K562 (cell line): ENCODE measurements at places on chromosomes 13 and 19.

- DNase-seq: peak; percentile 66
Measured at GRCh38 chr19:679418-680286, 3.5 kb downstream of the FSTL3 start.

GRCh38 chr13:97600458-97601075 lies 166.6 kb downstream of the RAP2A start:
- no peak for DNase-seq

DNA sequence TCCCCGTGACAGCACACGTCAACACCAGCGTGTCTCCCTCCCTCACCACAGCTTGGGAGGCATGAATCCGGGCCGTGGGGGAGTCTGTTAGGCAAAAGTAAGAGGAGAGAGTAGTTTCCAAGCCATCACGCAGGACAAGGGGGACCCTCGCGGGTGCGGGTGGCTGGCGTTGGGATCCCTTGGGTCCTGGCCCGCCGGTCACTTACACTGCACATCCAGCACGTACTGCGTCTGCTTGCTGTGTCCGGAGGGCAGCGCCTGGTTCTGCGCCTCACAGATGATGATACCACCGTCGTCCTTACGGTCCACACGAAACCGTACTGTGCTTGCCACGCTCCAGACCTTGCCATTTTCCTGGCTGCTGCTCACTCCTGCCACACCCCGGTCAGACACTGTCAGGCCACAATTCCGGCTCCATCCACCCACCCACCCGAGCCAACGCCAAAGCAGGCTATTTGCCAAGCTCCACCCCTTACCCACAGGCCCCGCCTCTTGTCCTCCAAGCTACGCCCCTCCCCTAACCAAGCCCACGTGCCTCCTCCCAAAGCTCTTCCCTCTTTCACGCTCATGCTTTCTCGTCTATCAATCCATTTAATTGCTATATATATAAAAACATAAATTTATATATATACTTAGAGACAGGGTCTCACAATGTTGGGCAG lies 6.6 kb upstream of the ZNF428 start:
- peak; percentile 84 for DNase-seq

DNA sequence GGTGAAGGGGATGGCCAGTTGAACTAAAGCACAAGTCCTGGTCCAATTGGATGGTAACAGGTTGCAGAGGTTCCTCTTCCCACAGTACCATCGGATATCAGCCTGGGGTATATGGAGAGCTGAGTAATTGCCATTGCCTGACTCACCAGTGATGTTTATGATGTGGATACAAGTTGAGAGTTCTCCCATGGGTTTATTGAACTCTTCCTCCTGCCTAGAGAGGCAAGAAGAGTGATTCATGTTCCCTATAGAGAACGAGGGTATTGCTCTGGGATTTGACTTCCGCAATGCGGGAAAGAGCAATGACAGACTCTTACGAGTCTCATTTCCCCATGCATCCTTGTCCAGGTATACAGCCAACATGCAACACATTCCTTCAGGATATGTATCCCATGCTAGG lies 111.3 kb upstream of the PCDH9 start:
- no peak for DNase-seq

GRCh38 chr19:13670846-13671245 lies 93.5 kb upstream of the MRI1 start:
- DNase-seq: no peak

GRCh38 chr19:2376784-2377519 lies 16.9 kb downstream of the TMPRSS9 start:
- no peak for DNase-seq

DNA sequence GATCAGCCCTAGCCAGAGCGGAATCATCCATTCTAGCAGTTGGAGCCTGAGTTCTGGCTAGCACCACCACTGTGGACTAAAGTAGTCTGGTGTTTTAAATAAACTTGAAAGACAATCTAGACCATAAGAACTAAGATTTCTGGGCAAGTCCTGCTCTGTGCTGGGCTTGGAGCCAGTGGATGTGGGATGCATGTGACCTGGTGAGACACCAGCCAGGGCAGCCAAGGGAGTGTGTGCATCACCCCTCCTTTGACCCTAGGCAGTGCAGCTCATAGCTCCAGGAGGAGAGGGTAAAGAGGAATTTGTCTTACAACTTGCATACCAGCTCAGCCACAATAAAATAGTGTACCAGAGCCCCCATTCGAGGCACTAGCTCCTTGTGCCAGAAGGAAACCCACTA lies 21.0 kb downstream of the ITGBL1 start:
- DNase-seq: no peak

DNA sequence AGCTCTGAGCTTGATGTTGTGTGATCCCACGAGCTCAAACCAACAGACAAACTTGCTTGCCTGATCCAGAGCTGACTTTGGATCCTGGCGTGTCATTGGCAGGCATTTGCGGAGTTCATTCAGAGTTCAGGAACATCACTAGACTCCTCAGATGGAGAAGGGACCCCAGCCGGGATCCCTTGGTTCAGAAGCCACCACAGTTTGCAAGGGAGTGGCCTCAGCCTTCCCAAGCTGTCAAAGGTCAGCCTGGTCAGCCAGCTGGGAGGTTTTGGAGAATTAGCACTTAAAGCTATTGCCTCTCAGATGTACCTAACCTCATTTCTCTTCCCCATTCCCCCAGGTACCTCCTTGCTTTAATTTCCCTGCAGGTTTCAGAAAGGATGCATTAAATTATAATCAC lies 208.8 kb upstream of the SOX21 start:
- DNase-seq: no peak

- DNase-seq: peak; percentile 40
Measured at GRCh38 chr19:55066107-55066709, 3.3 kb upstream of the RDH13 start.

GRCh38 chr19:18855647-18856384 lies 24.1 kb downstream of the UPF1 start:
- no peak for DNase-seq
